ENCODE measurements at places on chromosomes 13 and 19.

GRCh38 chr19:43692877-43693276 is 22.9 kb upstream of the PLAUR start:
- DNase-seq, result no peak

DNA sequence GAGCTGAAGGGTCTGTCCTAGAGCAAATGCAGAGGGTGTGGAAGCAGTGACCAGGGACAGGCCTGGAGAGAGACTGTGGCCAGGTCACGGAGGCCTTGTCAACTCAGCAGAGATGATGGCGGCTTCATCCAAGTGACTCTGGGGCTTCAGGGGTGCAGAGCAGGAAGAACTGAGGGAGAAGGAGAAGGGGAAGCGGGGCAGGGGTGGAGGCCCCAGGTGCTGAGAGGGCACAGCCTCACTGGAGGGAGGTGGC is 299.1 kb downstream of the ZNF536 start:
- no peak for DNase-seq

- no peak for DNase-seq
These were observed 17.6 kb upstream of the COG3 start for GRCh38 chr13:45447050-45447661.

DNA sequence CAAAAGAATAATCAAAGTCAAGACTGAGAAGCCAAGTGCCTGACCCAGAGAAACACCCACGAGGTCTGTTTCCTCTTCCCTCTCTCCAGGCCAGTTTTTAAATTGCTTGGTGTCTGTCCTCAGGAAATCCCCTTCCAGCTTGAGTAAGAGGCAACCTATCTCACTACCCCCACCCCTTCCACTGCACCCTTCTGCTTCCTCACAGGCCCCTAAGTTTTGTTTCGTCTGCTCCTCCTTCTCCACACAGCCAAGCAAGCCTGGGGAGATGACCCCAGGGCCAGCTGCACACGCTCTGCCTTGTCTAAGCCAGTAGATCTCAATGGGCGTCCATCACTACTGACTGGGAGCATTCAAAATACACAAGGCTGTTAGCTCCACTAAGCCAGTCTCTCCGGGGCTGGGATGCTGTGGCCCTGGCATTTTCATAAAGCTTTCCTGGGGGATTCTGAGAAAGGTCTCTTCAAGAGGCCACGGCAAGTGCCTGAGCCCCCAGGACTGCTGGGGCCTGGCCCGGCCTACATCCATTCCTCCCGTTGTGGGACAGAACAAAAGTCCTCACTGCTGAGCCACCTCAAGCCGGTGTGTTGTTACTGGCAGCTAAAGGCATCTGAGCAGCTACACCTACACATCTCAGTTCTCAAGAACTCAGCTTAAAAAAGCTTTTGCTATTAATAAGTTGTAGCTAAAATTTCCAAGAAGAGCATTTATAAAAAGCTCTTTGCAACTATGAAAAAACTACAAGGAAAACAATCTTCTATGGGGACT is 14.9 kb upstream of the IL4I1 start:
- DNase-seq, result no peak

DNA sequence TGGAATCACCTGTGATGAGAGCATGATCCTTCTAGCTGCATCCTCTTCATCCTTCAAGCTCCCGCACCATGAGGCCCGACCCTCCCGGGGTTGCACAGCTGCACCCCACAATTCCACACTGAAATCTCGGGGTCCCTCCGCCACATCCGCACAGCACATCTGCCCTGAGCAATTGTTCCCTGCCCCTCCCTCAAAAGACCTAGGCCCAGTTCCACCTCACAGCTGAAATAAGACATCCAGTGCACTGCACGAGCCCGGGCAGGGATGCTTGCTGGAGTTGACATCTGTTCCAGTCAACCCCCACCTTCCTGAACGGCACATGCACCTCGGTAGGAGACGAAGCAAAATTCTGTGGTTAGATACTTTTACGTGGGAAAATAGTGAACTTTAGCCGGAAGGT is 14.7 kb upstream of the SOX1 start:
- DNase-seq, result no peak

- DNase-seq, result no peak
These were observed 124.4 kb upstream of the SPATA13 start for GRCh38 chr13:24036115-24036514.

All from astrocyte of the cerebellum (primary cell).